Right forelimb (tissue), 1 donor: ENCODE measurements at places on chromosomes 11 and 22.

- DNase-seq: no peak
These were observed 136.9 kb upstream of the SYT13 start for GRCh38 chr11:45423036-45423435.

DNA sequence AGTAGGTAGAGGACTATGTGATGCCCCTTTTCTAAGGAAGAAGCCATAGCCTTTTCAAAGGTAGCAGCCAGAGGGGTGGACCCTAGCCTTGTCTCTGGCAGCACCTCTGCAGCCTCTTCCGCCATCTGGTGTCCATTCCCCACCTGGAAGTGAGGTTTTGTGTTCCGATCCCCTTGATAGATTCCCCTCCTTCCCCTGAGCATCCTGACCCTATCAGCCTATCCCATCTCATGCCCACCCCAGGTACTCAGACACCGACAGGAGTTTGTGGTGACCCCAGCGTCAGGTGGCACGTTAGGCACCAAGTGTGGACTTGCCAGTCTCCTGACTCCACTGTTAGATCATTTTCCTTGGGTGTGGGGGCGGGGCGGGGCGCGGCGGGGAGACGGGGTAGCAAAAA, 398 bp upstream of the FAM89B start:
- no peak for DNase-seq

- DNase-seq: no peak
These were observed 105.5 kb downstream of the C11orf87 start for GRCh38 chr11:109527496-109527895.

DNA sequence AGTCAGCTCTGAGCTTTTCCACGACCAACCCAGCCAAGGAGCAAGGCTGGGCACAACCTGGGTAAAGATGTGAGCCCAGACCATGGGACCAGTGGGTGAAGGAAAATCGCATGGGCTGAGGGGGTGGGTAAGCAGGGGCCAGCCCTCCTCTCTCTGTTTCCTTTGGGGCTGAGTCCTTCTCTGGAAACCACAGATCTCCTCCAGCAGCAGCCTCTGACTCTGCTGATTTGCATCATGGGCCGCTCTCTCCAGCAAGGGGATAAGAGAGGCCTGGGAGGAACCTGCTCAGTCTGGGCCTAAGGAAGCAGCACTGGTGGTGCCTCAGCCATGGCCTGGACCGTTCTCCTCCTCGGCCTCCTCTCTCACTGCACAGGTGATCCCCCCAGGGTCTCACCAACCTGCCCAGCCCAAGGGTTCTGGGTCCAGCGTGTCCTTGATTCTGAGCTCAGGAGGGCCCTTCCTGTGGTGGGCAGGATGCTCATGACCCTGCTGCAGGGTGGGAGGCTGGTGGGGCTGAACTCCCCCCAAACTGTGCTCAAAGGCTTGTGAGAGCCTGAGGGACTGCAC, 67.8 kb downstream of the GGTLC2 start:
- no peak for DNase-seq
